Right lung (tissue), 10 donors: ENCODE measurements at places on chromosomes 3 and 15. TPM values are rescaled to one million over a fixed set of nuclear protein-coding genes. Genes with fewer than 3 reads are reported as not detected.

DNA sequence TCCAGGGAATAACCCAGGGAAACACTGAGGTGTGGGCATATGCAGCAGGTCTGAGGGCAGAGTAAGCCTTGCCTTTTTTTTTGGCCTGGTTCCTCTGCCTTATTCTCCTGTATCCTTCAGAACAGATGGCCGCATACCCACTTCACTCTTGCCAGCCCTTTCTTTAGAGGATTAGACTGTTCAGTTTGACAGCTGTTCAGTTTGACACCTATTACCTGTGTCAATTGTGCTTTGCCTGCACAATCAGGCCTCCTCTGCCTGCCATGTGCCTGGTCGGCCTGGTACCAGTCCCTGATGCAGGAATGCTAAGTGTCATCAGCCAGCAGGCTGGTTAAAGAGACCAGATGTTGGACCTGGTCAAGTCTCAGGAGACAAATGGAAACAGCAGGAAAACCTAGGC, 22.3 kb downstream of the TM6SF1 start:
- no peak for DNase-seq

- DNase-seq, result no peak
Measured at GRCh38 chr3:57805266-57805665, 49.2 kb downstream of the SLMAP start.

DNA sequence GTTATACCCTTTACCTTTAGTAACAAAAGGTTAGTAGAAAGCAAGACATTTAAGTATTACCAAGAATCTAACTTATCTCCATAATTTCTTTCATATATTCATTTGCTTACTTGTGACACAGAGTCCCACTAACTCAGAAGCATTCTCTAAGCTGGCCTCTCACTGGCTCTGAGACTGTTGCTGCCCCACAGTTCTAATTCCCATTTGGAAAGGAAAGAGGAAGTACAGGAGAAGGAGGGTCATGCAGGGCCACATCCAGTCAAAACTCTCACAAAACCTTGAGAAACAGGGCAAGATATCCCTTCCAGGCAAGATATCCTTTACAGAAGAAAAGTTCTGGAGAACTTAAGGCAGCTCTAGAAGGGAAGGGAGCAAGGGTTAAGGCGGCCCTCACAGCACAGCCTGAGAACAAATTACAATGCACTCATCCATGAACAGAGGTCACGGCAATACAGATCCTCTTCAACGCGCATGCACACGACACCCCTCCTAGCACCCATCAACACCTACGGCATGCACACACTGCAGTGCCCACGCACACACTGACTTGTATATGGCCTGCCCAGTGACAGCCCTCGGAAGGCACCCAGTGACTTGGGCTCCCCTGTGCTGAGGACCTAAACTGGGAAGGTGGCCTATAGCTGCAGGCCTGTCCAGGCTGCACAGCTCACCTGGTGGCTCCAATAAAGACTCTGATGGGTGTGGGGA, 13.0 kb upstream of the MYO5C start:
- no peak for DNase-seq

GRCh38 chr15:39172380-39173281, 408.2 kb upstream of the THBS1 start:
- peak; percentile 70 for DNase-seq

TIMP4 gene
- polyA plus RNA-seq, result 0.66 TPM
